ENCODE measurements at places on chromosomes 5 and 9.

DNA sequence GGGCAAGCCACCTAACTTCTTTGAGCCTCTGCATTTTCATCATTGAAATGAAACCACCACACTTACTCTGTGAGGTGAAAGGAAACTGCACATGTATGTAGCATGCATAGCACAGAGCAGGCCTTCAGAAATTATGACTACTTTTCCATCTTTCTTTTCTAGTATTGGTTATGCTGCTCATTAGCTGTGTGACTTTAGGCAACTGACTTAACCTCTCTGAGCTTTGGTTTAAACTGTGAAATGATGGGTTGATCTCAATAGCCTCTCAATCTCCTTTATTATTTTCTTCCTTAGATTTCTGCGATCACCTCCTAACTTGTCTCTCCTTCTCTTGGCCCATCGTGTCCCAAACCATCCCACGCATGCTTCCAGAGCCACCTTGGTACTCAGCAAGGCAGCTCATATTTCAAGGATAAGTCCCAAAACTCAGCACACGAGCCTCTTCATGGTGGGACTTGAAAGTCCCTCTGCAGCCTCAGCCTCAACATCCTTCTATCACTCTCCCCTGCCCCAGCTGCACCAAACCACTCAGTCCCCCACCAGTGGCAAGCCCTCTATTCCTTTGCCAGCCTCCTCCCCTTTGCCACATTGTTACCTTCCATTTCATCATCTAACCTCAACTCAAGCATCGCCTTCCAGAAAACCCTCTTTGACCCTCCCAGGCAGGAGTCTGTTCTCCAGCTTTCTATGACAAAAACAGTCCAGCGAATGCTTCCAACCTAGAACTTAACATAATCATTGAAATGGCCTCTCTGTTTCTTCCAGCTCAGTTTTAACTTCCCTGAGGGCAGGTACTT is 60.3 kb upstream of the DNAH5 start:
- DNase-seq = no peak

GRCh38 chr5:138722544-138723177 is 30.6 kb upstream of the CTNNA1 start:
- no peak for DNase-seq

DNA sequence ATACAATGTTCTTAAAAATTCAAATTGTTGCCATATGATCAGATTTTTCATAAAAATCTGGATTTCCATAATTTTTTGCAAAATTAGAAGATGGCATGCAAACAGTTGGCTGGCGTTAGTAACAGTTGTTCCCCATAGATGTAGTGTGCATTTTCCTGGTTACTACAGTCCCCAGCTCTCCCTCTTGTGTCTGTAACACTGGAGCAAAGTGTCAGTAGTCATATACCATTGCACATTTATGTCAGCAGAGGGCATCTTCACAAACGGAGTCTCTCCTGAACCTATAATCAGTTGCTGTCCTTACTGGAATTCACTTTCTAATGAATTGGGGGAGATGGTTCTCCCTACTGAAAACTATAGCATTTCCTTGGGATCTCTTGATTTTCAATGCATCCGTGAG is 44.7 kb upstream of the DMAC1 start:
- no peak for DNase-seq

- no peak for DNase-seq
Measured at GRCh38 chr5:35247648-35248034, 17.4 kb upstream of the PRLR start.

DNA sequence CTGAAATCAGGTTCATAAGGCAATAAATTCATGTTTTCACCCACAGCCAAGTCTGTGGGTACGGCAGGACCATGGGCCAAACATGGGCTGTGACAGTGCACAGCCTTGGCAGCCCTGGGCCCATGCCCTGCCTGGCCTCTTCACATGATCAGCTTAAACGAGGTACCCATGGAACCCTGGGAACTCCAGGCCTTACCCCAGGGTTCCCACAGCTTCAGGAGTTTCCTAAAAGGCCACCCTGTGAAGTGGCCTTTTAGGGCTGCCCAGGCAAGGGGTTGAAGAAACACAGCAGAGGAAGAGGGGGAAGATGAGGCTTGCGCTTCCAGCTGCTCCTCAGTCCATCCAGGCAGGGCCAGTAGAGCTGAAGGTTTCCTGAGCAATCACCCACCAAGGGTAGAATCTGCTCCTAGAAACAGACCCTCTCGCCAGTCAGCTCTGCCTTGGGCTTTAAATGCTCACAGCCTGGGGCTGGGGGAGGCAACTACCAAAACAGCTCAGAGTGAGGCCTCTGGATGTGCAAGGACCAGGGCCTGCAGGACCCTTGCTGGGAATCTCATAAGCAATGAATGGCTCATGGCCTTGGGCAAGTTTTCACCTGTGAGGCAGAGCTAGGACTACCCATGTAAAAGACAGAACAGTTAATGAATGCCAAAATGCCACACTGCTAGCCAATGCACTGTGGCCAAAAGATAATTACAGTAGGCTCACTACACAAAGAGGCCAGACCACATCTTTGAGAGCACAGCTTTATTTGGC is 79.3 kb upstream of the LRRTM2 start:
- DNase-seq = no peak

Data from stimulated activated CD4-positive, alpha-beta T cell treated with anti-CD3 and anti-CD28 coated beads, Interleukin-4, amount 100 ng/mL, for 24 hours (primary cell).